ENCODE measurements at places on chromosomes 5 and 9.
A peak's percentile ranks its signal among the peaks of the same experiment; 100 is the strongest.

DNA sequence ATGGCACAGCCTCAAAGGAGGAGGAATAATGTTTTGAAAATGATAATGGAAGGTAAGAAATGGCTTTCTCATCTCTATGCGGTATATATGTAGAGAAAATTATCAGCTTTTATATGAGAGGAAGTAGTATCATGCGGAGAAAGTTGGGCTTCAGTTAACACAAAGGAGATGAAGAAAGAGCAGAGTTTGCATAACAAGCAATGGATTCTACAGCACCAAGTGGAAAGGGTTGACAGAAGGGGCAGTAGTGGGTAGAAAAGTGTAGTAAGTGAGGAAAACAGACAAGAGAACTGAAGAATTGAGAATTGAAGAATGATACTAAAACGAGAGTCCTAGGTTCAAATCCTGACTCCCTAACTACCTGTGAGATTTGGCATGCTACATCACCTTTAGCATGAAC is 51.0 kb downstream of the GNG10 start:
- no peak for DNase-seq

GRCh38 chr5:141155540-141156374 is 5.9 kb downstream of the PCDHB6 start:
- DNase-seq, result peak; percentile 1

DNA sequence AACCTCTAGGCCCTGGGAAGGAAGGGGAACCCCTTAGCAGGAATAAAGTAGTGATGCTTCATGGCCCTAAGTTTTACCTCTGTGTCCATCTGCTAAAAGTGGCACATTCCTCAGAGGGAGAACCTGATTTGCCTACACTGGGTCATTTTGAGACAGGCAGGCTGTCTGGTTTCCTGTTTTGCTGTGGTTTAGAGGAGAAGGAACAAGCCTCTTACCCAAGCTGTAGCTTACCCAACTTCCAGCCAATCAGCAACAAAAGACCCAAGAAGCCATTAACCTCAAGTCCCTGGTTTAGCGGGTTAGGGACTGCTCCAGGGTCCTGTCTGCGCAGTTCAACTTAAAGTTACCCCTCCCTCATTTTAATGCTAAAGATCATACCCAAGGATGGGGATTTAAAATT is 411.0 kb downstream of the MAT2B start:
- DNase-seq, result no peak

DNA sequence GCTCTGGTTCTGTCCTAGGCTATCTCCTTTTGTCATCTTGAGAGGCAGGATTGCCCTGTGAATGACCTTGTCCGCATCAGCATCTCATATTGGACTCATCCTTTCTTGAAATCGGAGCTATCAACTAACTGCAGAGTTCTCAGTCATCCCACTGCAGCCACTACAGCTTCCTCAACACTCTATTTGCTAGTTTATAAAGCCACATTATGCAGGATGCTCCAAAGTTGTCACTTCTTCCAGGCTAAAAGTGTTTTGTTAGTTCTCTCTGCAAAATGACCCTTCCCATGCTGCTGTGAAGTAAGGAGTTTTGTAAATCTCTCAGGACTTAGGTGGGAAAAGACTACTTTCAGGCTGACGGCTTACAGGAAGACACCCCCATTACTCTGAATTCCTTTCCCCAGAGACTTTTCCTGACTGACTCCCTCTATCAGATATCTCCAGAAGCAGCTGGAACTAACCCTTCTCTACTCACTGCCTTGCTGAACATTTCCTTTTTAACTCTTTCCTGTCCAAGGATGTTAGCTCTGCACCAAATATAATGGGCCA is 257.6 kb downstream of the NFIB start:
- DNase-seq, result no peak

DNA sequence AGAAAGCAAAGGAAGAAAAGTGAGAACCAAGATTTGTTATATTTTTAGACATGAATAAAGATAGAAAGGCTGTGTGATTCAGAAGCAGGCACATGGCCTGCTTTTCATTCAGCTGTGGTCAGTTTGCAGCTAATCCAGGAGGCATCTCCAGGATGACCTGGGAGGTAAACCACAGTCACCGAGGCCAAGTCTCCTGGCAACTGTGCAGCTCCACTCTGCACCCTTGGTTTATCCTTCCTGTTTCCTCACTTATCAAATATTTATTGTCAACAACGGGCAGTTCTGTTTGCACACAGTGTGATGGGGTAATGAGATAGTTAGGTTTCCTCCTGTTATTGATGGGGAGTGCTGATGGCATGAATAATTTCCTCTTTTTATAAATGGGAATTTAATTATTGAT is 243.0 kb downstream of the PSAT1 start:
- no peak for DNase-seq

DNA sequence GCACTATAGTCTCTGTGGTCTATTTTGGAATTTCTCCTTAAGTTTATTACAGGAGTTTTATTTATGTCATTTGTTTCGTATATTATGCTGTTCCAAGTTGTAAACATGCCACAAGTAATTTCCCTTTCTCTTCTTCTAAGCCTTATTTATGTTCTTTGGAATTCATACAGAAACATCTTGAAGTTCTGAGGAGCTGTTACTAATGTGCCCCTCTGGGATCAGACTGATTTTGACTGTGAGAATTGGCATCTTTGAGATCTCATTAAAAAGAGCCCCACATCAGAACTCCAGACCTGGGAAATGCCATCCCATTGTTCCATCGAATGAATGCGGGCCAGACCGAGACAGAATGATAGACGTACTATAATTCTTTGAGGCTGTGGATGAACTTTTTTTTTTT is 138.8 kb upstream of the CD180 start:
- no peak for DNase-seq

DNA sequence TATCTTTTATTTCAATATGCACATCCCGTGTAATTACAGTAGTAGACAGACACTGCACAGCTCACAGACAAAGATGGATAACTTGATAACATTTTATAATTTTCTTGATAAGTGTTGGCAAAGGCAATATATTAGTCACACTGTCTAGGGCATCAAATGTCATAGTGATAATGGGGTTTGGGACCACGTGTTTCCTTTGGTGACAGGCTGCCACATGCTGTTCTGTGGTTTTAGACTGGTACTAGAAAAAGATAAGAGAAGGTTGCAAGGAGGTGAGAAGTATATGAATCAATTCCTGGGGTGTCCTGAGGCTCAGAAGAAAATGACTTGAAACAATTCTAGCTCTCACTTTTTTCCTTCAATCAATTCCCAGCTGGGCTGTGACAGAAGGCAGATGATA is 258.8 kb upstream of the CHD1 start:
- no peak for DNase-seq

GRCh38 chr5:21398511-21398910 is 1410.5 kb upstream of the CDH18 start:
- DNase-seq, result no peak

GRCh38 chr5:45750574-45750973 is 54.4 kb upstream of the HCN1 start:
- DNase-seq, result no peak

DNA sequence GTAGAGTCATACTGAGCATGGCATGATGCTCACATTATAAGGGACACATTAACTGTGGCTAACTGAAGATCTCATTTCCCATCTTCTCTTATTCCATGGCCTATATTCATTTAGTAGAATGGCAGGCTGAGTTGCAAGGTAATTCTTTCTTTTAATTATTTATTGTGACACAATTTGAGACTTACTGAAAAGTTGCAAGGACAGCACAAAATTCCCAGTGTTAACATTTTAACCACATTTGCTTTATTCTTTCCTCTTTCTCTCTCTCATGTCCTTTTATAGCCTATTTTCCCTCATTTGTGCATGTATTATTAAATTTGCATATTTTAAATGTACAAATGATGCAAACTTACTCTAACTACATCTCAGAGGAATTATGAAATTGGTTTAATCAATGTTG is 366.1 kb upstream of the RPS23 start:
- no peak for DNase-seq

Measured in NCI-H526 treated with DMSO at 0.1 percent for 48 hours (cell line).